ENCODE measurements at places on chromosomes 11 and 22.

DNA sequence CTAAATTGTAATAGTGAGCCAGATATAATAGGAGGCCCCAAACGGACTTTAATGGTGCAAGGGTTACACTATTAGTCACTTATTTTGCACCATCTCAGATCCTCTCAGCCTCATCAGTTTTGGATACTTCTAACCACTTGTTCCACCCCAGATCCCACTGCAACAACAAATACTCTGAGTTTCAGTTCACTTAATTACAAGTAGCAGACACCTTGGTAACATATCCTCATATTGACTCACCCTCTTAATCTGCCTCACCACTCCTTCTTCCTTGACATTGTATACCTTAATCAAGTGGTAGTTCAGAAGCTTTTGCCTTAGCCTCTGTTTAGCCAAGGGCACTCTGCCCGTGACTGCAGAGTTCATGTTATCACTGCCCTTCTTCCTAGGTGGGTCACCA is 256.1 kb upstream of the UBASH3B start:
- DNase-seq: no peak

DNA sequence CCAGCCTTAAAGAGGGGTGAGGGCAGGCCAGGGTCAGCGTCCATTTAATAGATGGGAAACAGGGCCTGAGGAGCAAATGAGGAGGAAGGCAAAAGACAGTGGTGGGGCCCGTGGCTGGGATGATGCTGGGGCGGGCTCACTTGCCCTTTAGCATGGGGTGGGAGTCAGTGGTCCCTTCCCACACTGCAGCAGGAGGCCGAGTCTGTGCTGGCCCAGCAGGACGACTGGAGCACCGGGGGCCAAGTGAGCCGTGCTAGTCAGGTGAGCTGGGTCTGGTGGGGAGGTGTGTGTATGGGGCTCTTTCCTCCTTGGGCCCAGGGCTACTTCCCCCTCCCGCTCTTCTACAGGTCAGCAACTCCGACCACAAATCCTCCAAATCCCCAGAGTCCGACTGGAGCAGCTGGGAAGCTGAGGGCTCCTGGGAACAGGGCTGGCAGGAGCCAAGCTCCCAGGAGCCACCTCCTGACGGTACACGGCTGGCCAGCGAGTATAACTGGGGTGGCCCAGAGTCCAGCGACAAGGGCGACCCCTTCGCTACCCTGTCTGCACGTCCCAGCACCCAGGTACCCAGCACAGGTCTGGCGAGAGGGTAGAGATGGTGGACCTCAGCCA is 12.8 kb downstream of the SCYL1 start:
- DNase-seq: no peak

DNA sequence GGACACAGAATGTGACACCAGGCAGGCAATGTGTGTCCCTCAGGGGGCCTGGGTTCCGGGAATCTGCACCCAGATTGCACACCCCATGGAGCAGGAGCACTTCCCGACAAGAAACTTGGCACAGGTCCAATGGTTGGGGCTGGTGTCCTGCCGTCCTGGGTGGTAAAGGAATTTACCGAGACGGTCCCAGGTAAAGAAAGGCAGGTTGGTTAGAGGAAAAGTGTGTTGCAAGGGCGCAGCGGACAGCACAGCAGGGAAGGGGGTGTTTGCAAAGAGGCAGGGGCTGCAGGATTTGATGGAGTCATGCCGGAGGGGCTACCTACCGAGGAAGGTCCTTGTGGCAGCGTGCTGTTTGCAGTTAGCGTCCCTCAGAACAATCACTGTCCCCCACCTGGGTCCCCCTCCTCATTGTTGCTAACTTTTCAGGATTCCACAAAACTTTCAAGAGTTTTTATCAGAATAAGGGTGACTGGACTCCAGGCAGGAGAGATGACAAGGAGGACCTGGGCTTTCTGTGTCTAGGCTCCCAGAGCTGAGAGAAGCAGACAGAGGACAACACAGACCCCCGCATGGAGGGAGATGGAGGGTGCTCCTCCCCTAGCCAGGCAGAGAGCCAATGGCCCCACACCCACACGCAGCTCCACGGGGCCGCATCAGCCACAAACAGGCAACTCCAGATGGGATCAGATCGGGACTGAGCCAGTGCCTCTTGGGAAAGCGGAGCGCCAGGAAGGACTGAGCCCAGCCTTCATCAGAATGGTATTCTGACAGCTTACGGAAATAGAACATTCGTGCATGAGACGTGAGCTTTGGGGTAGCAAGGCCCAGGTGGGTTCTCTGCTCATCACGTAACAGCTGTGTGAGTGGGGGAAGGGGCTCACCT is 1423.9 kb downstream of the BRD1 start:
- no peak for DNase-seq

DNA sequence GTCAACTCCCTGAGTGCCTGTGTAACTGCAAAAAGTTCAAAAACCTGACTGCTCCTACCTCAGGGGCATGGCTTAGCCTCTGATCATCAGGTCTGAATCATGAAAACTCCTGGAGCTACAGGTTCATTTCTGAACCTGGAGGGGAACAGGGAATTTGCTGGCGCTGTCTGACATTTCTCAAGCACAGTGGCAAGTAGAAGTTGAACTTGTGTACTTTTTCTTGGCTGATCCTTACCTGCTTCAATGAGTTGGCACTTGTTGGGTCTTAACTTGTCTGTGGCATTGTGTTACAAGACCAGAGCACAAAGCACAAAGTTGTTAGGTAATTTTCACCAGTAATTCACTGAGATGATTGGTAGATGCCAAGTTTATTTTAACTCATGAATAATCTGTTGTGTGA is 3.3 kb downstream of the TMEM109 start:
- DNase-seq: no peak

GRCh38 chr11:73012121-73012863 is 129.8 kb downstream of the FCHSD2 start:
- no peak for DNase-seq

GRCh38 chr11:74010306-74011300 is 1.7 kb upstream of the UCP3 start:
- no peak for DNase-seq

DNA sequence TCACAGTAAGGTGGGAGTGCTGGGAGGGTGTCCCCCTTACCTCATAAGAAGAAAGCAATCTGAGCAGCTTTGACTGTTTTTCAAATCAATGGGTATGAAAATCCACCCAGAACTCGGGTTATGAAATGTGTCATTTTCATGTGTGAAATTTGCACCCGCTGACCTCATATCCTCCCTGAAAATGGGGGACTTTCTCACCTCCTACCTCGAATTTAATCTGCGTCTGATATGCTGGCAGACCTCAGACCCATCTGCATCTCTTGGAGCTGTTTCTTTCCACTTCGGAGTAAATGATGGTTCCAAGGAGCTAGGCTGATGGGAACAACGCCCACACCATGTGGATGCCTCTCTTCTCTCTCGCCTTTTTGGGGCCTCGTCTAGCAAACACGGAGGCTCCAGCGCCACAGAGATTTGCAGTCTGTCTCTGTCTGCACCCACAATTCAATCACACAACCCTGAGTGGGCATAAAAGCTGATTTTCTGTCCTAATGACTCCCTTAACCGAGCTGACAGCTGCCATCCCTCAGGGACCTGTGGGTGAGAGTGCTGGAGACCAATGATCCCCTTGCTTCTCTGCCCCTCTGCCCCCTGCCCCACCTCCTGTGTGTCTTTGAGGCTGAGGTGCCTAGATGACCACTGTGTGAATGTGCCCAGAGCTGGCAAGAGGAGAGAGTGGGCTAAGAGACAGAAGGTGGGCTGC is 71.0 kb downstream of the TRIM29 start:
- DNase-seq: no peak

DNA sequence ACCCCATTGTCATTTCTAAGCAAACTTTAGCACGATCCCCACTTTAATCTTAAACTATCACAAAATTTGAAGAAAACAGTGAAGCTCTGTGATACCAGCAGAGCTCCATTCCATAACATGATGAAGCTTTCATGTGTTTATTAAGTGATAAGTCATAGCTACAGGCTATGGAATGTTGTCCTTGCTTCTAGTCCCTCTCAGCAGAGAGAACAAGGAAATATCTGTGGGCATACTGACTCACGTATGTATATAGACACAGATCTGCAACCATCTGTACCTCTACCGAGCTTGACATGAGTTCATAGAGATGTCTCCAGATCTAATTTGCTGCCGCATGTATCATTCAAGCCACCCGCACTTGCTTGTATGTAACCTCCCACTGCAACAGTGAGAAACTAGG is 588.9 kb downstream of the ETS1 start:
- DNase-seq: no peak

GRCh38 chr22:26709617-26710390 is 52.4 kb downstream of the MIAT start:
- DNase-seq: no peak

GRCh38 chr11:70159627-70160570 is 43.2 kb upstream of the FADD start:
- DNase-seq: no peak

GRCh38 chr11:68933605-68934320 is 30.1 kb downstream of the IGHMBP2 start:
- no peak for DNase-seq

- DNase-seq: peak; percentile 86
Observed at GRCh38 chr22:42994917-42995562, 19.9 kb downstream of the PACSIN2 start.

- DNase-seq: no peak
Observed at GRCh38 chr22:30248484-30248883, 1.9 kb upstream of the LIF start.

GRCh38 chr22:42933485-42934091 is 76.5 kb upstream of the ARFGAP3 start:
- DNase-seq: peak; percentile 97

- no peak for DNase-seq
Observed at GRCh38 chr11:11805228-11805627, 36.5 kb upstream of the USP47 start.

DNA sequence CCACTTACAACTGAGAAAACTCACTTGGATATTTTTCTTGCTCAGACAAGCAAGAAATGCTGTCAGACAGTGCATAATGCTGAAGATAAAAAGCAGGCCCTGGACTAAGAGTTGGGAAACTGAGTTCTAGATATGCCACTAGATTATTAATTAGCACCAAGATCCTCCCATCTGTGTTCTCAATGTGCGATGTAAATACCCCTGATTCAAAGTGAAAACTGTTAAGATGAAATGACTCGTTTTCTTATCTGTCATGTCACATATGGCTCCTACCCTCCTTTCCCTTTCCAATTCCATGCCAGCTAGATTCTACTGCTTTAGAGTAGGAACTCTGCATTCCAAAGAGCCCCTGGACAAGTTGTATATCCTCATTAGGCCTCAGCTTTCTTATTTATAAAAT is 88.9 kb upstream of the CLNS1A start:
- no peak for DNase-seq

DNA sequence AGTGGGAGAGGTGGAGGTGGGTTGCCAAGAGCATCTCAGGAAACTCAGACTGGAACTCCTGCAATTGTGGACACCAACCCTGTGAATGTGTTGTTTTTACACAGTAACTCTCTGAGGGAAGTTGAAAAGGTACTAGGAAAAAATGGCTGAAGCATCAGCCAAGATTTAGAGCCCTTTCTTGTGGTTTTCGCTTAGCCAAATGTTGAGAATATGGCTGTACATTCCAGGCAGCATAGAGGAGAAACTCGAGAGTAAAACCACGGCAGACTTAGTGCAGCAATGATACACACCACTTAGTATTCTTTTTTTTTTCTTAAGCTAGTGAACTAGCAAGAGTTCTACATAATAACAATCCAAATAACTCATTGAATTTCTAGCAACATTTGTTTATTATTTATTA is 309.7 kb upstream of the MTNR1B start:
- DNase-seq: no peak

DNA sequence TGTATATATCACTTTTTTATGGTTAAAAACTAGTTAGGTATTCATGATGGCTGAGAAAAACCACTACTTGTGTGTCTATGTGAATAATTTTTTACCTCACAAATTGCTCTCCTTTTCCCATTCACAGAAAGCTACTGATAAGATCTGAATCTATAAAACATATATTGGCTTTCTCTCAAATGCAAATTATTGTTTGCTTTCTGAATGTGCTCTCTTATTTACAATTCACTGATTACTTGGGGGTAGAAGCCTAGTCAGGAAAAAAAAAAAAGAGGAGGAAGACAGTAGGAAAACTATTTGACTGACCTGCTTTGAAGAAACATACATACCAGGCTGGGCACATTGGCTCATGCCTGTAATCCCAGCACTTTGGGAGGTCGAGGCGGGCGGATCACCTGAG is 20.5 kb downstream of the PGM2L1 start:
- no peak for DNase-seq

DNA sequence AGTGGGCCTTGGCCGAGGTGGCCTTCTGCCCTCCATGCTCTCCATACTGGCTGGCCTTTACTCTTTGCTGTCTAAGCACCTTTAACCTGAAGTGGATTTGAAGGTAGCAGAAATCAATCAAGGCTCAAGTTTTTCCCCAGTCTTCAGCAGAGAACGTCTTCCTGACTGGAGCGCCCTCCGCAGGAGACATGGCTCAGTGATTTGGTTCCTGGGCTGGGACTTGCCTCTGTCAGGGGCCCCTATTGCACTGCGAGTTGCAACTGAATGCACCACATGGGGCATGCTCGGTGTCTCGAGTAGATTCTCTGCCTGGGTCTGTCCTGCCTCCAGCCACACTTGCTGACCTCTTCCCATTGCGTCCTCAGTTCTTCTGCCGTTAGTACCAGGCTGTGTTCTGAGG is 79.6 kb downstream of the BMAL1 start:
- no peak for DNase-seq

Measured in stromal cell of bone marrow (primary cell).